Gastrocnemius medialis (tissue), 4 donors: ENCODE measurements at places on chromosomes 1 and 21.

DNA sequence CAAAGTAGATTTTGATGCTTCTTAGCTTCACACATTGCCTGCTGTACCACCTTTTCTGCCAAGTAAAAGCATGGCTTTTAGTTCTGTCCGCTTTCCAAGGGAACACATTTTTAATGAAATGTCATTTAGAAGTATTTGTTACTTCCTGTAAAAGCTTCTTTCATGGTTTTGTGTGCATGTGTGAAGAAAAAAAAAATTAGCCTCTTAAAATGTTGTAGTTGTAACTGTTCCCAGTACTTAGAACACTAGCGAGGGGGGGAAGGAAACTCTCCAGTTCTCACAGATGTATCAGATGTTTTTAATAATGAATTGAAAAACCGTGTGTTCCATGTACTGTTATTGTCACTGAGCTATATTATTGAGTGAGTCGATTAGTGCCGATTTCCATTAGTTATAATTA, 568.3 kb upstream of the ADGRL2 start:
- no peak for DNase-seq

DNA sequence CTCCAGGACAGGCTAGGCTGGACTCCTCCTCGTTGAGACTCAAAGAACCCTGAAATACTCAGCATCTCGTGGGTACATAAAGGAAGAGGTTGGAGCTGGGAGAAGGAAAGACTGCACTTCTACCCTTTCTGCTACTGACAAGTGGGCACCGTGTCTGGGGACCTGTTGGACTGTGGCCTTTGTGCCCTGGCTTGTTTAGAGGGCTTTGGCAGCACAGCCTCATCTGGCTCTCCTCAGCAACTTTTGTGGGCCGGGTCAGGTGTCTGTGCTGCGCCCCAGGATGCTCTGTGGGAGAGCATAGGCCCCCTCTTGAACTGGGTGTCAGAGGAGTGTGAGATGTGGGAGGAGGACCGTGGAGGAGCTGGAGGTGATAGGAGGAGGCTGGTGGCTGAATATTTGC, 142.4 kb downstream of the FCRL5 start:
- no peak for DNase-seq

- no peak for DNase-seq
Measured at GRCh38 chr1:153324912-153325311, 12.2 kb upstream of the PGLYRP3 start.

DNA sequence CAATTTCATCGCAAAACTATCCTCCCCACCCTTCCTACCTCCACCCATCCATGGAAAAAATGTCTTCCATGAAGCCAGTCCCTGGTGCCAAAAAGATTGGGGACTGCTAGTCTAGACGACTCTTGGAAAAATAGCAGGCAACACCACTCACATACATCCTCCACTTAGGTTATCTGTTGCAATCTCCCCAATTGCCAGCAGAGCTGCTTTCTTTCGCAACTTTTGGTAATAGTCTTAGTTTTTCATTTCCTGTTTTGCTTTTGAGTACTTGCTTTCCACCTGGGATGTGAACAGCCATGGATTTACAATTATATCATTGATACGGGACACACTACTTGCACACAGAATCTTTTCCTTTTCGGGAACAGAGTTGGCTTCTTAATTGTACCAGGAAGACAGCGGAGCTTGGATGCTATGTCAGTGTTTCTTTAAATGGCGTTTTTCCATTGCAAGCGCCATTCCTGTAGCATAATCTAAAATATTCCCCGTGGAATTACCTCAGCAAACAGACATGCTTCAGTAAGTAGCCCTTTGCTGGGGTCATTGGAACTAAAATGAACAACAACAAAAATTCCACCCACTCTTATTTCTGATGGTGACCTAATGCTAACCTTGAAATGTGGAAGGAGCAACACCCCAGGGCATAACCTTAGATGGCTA, 183.3 kb upstream of the ADGRL2 start:
- no peak for DNase-seq

DNA sequence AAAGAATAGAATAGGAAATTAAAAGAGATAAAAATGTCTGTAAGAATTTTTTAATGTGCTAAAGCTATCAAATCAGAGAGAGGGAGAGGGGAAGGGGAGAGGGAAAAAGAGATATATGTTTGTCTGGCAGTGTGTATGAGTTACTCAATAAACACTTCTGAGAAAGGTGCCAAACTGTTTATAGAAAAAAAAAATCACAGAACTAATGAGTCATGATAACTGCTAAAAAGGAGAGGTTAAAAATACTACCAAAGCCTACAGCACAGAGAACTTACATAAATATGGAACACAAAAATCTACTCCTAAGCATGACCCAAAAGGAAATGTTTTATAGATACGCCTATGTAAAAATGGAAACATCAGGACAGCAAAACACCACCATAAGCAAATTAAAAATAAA, 45.4 kb downstream of the SELENOF start:
- no peak for DNase-seq

DNA sequence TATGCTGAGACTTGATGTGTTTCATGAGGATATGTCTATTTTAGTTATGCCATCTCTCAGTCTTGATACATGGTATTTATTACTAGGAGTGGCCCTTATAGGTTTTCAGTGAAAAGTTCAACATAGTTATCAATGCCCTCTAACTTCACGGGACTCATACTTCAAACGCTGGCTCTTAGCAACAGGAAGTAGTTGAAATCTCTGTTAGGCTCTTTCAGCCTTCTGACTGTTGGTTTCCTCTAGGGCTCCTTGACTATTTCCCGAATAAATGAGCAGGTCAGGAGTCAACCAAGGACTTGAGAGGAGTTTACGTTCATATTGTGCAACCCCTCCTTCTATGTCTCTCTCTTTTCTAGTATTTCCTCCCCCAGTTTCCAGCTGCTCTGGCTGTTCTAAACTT, 141.8 kb downstream of the RGS7 start:
- no peak for DNase-seq

DNA sequence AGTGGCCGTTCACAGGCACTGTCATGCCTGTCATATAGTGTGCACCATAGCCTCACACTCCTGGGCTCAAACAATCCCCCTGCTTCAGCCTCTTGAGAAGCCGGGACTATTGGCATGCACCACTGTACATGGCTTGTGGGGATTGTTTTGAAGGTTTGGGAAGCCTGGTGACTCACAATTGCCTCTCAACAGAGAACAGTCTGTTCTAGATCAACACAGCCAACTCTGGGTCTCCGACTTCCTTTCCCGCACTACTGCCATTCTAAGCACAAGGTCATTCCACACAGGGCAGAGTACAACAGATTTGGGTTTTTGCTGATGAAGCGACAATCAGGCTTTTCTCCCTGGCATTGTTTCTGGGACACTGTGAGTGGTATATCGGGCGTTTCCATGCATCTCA, 15.5 kb upstream of the AHCTF1 start:
- DNase-seq = peak; percentile 76

DNA sequence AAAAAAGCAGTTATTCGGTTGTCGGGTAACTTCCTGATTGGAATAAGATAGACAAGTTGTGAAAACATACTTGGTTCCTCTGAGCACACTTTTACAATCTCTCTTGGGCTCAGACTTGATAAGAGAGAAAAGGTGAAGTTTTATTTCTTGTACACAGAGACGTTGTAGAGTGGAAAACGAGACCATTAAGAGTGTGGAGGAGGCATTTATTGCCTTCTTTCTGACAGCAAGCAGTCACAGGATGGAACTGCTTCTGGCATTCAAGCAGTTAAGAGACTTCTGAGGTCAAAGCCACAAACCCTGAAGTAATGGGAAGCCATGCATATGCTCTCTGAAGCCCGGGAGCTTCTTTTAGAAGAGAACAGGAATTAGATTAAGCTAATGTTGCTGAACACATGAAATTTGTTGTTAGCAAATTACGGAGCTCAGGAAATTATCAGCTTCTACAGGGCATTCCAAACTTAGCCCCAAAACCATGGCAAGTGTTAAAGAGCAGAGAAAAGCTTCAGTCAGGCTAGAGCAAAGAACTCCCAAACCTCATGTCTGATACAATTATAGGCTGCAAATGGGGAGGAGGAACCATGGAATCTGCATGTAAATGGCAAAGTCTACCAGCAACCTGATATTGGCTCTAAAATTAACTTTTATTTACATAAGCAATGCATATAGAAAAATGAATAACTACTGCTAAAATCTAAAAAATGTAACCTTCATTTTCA, 26.0 kb downstream of the S1PR1 start:
- no peak for DNase-seq

GRCh38 chr1:149925345-149925744, 2.3 kb downstream of the SF3B4 start:
- DNase-seq = no peak

DNA sequence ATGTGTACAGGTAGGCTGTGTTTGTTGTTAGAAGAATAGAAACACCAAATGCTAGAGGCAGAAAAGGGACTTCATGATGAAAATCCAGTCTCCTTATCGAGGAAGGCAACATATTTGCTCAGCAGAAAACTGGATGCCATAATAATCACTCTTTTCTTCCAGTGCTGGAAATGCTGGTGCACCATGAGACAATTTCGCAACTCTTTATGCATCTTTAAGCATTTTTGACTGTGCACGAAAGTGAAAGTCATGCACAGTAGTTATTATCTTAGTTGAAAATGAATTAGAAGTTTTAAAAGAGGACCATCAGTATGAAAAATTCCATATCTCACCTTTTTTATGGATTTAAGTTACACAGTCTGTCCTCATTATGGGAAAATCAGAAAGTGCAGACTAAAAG, 29.1 kb downstream of the SMYD2 start:
- no peak for DNase-seq

GRCh38 chr1:29469457-29469856, 233.1 kb downstream of the PTPRU start:
- no peak for DNase-seq

DNA sequence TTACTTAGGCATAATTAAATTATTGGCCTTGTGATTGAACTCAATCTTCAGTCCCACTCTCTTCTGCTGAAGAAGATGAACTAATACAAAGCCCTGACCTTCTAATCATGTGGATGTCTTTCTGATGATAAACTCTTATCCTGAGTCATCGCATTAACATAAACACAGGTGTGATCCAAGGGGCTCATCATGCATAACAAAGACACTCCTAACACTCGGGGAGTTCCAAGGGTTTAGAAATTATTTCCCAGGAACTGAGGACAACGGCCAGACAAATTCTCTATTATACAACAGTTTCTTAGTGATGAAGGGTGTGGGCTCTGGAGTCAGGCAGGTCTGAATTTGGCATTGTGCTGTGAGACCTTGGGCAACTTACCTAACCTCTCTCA, 18.0 kb downstream of the DUSP10 start:
- DNase-seq = no peak

DNA sequence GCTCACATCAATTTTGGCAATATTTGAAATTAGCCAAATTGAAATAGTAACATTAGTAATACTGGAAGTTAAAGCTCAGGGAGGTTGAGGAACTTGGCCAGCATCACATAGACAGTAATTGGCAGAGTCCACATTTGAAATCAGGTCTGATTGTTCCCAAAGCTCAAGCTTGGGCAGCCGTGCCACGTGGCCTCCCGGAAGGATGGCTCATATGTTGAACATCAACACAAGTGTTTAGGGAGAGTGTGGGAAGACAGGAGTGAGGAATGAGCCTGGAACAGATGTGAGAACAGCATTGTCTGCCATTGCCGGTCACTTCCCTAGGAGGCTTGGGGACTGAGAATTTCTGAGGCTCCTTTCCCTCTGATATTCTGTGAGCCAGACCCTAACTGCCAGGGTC, 40.2 kb upstream of the RBM15 start:
- no peak for DNase-seq
